IMR-90 (cell line): ENCODE measurements at places on chromosomes 4 and X.

DNA sequence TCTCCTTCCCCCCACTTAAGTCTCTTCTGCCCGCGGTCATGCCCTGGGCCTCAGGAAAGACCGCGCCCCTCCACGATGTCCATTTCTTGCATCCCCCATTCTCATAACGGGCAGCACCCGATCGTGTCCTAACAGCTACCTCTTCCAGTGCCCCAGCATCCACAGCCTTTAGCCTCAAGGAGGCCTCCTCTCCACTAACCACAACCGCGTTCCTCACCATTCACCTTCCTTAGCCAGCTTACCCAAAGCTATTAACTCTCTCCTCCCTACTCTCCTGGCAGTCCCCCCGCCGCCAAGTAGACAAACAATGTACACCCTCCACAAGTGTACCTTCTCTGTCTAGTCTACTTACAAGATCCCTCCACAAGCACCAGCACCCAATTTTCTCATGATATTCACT, 58.6 kb upstream of the PAGE5 start:
- DNase-seq, result no peak

- DNase-seq, result no peak
Measured at GRCh38 chr4:16217300-16218051, 8.8 kb downstream of the TAPT1 start.

- peak; percentile 74 for DNase-seq
Measured at GRCh38 chr4:83561381-83561780, 25.5 kb downstream of the GPAT3 start.

GRCh38 chr4:172173206-172173605, 360.0 kb downstream of the GALNTL6 start:
- peak; percentile 21 for DNase-seq

DNA sequence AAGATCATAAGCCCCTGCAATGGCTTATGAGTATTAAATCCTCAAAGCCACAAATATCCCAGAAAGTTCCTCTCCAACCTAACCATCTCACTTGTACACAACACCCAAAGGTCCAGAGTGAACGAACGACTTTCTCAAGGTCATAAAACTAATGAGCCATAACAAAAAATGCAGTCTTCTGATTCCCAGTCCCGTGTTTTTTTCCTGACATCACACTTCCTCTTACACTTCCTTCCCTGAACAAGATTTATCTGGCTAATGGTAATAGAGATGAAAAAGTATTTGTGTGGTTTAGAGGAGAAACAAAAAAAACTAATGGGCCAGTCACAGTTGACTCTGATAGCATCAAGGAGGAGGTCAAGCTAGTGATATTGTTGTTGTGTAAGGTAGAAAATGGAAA, 99.5 kb upstream of the KLHL13 start:
- no peak for DNase-seq

DNA sequence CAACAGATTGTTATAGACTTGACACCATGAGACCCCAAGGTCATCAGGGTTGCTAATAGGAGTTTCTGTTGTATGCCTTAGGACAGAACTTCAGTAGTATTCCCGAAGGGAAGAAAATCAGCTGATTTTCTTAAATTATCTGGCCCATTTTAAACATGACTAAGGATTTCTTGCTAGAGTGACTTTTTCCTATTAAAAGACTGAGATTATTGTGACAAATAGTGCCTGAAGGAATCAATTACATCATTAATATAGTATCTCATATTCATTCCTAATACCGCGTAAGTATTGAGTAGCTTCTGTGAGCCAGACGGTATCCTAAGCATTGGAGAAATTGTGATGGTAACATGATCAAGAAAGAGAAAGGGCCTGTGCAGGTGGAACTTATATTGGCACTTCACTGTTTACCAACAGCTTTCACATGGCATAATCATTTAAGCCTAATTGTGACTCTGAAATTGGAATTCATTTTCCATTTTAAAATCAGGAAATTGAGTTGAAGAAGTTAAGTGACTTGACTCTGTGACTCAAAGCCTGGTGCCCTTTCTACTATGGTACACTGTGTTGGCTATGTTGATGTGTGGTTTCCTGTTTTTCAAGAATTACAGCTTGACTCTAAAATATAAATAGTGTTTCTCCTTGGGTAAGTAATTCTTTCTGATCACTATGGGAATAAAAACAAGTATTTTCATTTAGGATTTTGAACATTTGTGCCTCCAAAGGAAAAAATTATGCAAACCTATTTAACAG, 4.1 kb downstream of the AFF1 start:
- DNase-seq, result no peak

- no peak for DNase-seq
Measured at GRCh38 chr4:8350841-8351461, 81.4 kb downstream of the HTRA3 start.

- peak; percentile 69 for DNase-seq
Measured at GRCh38 chr4:87465739-87466366, 43.5 kb downstream of the NUDT9 start.

DNA sequence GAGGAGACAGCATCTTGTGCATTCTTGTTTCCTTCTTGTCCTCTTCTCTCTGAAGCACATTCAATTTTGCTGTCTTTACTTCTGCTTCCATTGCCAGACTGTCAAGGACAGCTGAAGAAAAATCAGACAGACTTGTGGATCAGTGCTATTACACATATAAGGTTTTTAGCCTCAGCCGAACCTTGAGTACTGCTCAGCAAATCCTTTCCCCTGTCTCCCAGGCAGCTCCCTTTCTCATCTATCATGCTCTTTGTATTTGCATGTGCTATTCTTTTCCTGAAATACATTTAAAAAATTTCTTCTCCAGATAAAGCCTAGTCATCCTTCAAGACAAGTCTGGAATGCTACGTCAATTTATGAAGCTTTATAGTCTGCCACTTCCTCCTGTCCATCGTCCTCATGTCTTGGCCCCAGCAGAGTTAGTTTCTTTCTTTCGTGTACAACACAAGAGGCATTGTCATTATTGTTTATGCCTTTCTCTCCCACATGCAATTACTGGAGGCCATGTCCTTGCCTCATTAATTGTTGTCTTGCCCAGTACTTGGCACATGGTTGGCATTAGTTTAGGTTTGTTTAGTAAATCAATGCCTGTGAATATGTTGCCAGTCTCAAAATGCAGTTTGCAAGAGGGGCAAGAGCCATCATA, 45.1 kb downstream of the ADGRL3 start:
- DNase-seq, result no peak

DNA sequence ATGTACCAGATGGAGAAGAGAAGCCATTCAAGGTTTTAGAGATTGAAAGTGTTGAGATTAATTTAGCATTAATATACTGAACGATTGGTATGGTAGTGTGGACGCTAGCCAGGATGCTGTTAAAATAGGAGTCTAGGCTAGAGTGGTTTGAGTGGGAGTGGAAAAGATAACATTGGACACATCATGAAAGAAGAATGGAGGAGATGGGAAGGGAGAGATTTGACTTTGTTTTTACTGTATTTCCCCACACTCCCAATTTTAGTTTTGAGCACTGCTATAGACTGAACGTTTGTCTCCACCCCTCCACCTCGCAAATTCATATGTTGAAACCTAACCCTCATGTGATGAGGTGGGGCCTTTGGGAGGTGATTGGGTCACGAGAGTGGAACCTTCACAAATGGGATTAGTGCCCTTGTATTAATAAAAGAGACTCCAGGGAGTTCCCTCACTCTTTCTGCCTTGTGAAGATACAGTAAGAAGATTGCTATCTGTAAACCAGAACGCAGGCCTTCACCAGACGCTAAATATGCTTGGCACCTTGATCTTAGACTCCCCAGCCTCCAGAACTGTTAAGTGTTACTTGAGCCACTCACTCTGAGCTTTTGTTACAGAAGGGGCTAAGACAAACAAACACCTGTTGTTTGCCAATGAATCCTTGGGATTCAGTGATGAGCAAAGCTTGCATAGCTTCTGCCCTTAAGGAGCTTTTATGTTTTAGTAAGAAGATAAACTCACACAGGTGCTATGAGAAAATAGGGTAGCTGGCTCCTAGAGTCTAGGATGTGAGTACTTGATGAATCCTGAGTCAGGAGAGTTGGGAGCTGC, 25.8 kb downstream of the USP9X start:
- peak; percentile 43 for DNase-seq

DNA sequence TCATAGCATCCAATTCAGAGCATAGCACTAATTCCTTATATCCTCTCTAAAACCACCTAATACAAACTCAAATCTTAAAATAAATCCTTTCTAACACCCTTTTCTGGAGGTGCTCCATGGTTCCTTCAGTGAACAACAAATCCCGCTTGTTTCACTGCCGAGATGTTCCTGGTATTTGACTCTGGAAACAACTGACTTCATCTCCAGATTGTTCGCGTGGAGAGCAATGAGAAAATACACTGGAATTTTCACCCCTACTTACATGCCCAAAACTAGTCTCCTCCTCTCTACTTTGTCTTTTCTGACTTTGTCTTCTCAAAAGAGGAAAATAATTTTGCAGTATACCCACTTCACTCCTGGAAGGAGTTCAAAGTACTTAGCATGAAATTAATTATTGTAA, 129.0 kb downstream of the PLS3 start:
- DNase-seq, result peak; percentile 9

DNA sequence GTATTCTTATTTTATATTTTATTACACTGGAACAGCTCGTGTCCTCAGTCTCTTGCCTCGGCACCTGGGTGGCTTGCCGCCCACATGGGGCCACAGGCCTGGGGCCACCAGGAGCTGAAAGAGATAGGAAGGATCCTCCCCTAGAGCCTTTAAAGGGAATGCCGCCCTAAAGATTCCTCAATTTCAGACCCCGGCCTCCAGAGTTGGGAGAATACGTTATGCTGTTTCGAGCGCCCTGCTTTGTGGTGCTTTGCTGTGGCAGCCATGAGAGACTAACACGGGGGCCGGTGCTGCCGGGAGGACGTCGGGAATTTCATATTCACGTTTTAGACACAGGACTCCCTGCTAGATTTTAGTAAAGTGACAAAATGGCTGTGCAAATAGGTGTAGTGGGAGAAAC, 33.2 kb downstream of the ACOX3 start:
- no peak for DNase-seq

DNA sequence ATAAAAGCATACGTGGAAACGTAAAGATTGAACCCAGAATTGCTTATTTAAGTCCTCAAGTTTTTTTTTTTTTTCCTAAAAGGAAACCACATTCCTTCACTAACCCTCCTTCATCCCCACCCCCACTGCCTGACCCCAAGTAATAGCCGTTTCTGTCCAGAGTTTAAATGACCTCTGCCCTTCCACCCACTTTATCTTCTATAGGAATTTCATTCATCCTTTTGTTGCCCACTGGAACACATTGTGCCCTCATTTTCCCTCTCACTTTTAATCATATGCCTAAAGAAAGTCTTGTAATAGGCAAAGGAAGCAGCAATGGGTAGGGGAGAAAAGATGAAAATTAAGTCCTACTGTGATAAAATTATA, 62.7 kb downstream of the SH3RF1 start:
- DNase-seq, result no peak

- no peak for DNase-seq
Measured at GRCh38 chr4:6390356-6390755, 82.1 kb downstream of the PPP2R2C start.

DNA sequence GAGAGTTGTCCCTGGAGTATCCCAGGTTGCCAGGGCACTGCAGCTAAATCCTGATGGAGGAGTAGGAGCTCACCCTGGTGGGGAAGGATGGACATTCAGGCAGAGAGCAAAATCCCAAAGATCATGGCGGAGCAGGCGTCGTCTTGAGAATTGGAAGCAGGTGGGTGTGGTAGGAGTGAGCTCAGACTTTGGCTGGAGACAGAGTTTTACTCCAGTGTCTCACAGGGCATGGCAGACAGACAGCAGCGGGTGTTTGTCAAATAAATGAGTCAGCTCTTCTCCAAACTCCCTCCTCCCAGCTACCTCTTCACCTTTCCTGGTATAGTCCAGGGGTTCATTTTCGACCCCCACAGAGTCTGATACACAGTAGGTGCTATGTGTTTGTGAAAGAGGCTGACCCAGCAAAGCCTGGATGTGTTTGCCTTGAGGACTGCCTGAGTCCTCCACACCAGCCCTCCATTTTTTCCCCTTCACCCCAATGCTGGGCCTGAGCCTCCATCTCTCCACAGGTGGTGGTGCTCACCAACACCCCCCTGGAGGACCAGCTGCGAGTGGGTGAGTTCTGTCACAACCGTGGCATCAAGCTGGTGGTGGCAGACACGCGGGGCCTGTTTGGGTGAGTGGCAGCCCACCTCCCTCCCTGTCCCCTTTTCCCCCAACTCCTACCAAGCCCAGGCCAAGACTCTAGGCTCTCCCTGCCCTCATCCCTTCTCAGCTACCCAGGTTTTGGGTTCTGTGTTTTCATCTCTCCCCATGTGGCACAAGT, 6.9 kb downstream of the UBA1 start:
- peak; percentile 65 for DNase-seq

DNA sequence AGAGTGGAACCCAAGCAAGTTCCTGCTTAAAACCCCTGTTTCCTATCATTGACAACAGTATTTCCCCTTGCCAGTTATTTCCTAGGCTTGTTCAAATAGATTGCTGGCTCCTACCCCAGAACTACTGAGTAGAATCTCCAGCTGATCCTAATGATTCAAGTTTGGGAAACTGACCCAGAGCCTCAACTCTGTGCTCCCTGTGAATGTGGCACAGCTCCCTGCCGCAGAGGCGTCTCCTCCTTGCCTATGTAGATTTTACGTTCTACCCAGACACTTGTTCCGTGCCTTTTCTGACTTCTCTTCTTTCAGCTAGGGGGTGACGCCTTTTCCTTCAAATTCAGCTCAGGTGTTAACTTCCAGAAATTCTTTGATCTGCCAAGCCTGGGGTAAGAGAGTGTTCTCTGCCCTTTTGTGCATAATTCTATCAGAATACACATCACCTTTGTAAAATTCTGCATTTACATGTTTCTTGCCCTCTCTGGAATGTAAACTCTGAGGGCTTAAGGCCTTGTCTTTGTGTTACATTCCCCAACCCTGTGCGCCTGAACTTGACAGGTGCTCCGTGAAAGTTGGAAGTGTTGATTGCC, 4.4 kb downstream of the LSM6 start:
- DNase-seq, result no peak

- no peak for DNase-seq
Measured at GRCh38 chr4:147542229-147542990, 61.5 kb downstream of the EDNRA start.

- no peak for DNase-seq
Measured at GRCh38 chr4:81914623-81915022, 442.9 kb upstream of the RASGEF1B start.

- peak; percentile 82 for DNase-seq
Measured at GRCh38 chr4:122777846-122778673, 45.6 kb downstream of the BBS12 start.

DNA sequence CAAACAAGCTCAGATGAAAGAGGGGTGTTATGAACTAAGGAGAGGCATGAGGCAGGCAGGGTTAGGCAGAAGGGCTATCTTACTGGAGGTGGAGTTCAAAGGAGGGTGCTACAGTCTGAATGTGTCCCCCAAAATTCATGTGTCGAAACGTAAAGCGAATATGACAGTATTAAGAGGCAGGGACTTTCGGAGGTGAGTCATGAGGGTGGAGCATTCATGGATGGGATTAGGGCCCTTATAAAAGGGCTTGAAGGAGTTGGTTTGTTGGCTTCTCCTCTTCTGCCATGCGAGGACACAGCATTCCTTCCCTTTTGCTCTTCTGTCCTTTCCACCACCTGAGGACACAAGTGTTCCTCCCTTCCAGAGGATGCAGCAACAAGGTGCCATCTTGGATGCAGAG, 22.9 kb downstream of the APLN start:
- DNase-seq, result no peak
